Placental epithelial cell (primary cell): ENCODE measurements at places on chromosomes 4 and X. TPM values are rescaled to one million over a fixed set of nuclear protein-coding genes. Genes with fewer than 3 reads are reported as not detected.

TMPRSS11F gene
- 0.76 and 1.2 TPM in 2 replicates for total RNA-seq

ARX gene
- total RNA-seq: not detected in 2 replicates

S100G gene
- total RNA-seq: not detected in 2 replicates

TMEM144 gene
- 24.9 and 27.9 TPM in 2 replicates for total RNA-seq

SULT1B1 gene
- not detected in 2 replicates for total RNA-seq

YTHDC1 gene
- 43.4 and 61.6 TPM in 2 replicates for total RNA-seq

NALF2 gene
- total RNA-seq: 0.11 TPM in 1 of 2 replicates, not detected in the other

NOX1 gene
- 0.11 TPM in 1 of 2 replicates, not detected in the other for total RNA-seq

TMEM47 gene
- 3.5 and 4.3 TPM in 2 replicates for total RNA-seq

GAGE12H gene
- not detected in 2 replicates for total RNA-seq

MAP3K15 gene
- under 0.01 TPM in 1 of 2 replicates, not detected in the other for total RNA-seq

DKK2 gene
- 13.0 and 20.0 TPM in 2 replicates for total RNA-seq

DRD5 gene
- not detected in 2 replicates for total RNA-seq

KCNIP4 gene
- 3.1 TPM in 2 replicates for total RNA-seq

PPAT gene
- total RNA-seq: 7.9 and 13.0 TPM in 2 replicates

CBR4 gene
- 14.4 and 18.1 TPM in 2 replicates for total RNA-seq

VSIG4 gene
- not detected in 2 replicates for total RNA-seq

TBC1D8B gene
- 7.9 and 8.8 TPM in 2 replicates for total RNA-seq

CA5B gene
- 9.2 and 13.0 TPM in 2 replicates for total RNA-seq

FREM3 gene
- not detected in 2 replicates for total RNA-seq

TMEM156 gene
- total RNA-seq: not detected in 2 replicates

EMD gene
- 32.2 and 45.9 TPM in 2 replicates for total RNA-seq

GBA3 gene
- 0.43 and 0.79 TPM in 2 replicates for total RNA-seq

TEX13B gene
- not detected in 2 replicates for total RNA-seq

SHISA3 gene
- total RNA-seq: not detected in 2 replicates

TLR3 gene
- 3.3 and 4.3 TPM in 2 replicates for total RNA-seq

VCX2 gene
- total RNA-seq: not detected in 2 replicates

SMIM31 gene
- not detected in 2 replicates for total RNA-seq

PRDM8 gene
- total RNA-seq: not detected in 2 replicates

TMEM164 gene
- total RNA-seq: 21.2 and 22.0 TPM in 2 replicates

NRK gene
- total RNA-seq: 6.1 and 20.8 TPM in 2 replicates

PLP1 gene
- total RNA-seq: 1.2 TPM in 1 of 2 replicates, not detected in the other

GLOD5 gene
- not detected in 2 replicates for total RNA-seq

FGFRL1 gene
- 2.7 and 3.4 TPM in 2 replicates for total RNA-seq

FAT4 gene
- total RNA-seq: 9.0 and 15.1 TPM in 2 replicates

KANTR gene
- 5.2 and 13.3 TPM in 2 replicates for total RNA-seq

BEX3 gene
- 56.1 and 146 TPM in 2 replicates for total RNA-seq

TACR3 gene
- total RNA-seq: not detected in 2 replicates

UGT2A1 gene
- not detected in 2 replicates for total RNA-seq

LRP2BP gene
- total RNA-seq: 0.98 and 1.2 TPM in 2 replicates

TEX11 gene
- not detected in 2 replicates for total RNA-seq
